ENCODE measurements at places on chromosomes 5 and 9.

- DNase-seq: no peak
Measured at GRCh38 chr5:4921929-4922328, 218.2 kb upstream of the ADAMTS16 start.

- no peak for DNase-seq
Measured at GRCh38 chr9:107330420-107330819, 47.3 kb downstream of the RAD23B start.

DNA sequence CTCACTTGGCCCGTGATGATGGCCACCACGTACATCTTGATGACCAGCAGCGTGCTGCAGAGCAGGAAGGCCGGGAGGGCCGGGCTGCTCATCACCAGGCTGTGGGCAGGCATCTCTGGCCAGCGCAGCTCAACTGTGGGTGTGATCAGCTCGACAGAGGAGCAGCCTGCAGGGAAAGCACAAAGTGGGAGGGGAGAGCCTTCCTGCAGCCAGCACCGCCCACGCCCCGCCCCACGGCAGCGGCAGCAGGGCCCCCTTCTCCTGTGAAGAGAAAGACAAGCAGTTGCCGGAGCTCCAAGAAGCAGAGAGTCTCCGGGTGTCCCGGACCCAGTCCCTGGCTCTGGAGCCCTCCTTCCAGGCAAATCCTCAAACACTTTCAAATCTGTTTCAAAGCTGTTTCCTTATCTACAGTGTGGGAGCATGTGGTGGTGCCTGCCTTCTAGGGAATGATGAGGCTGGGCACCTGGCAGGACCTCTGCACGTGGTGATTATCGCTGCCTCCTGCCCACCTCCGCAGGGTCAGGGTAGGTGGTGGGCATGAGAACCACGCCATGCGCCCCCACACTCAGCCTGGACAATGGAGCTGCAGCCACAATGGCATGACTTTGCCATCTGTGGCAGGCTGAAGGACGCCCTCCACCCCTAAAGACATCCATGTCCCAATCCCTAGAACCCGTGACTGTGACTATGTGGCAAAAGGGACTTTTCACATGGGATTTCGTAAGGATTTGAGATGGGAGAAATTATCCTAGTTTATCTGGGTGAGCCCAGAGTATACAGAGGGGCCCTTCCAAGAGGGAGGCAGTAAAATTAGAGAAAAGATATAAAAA lies at the start of gene PTGES:
TSS of gene PTGES (minus strand) at position 143 of the 830 bp plus-strand sequence. CDS start at position 113, 30 bp downstream.
- peak; percentile 75 for DNase-seq

DNA sequence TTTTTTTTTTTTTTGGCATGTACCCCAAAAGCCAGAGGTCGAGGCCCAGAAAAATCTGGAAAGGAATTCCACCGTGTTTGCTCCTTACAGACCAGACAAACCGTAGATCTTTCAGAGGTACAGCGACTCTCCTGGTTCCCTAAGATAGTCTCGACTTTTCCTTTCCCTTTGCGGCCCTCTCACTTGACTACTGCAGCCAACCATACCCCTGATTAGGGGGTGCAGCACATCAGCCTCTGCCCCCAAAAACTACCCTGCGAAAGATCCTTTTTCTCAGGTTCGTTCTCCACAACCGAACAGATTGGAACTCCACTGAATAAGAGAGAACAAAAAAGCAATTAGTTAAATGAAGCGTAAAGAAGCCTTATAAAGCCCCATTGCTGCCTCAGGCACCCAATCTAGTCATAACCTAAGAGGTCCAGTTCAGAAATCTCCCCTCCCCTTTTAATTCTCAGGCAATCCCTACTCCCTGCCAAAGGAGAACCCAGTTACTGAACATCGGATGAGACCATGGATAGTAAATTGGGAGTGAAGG lies 379 bp upstream of the TICAM2 start:
- no peak for DNase-seq

- DNase-seq: peak; percentile 2
Measured at GRCh38 chr5:143860211-143860610, 48.2 kb downstream of the HMHB1 start.

GRCh38 chr9:88533951-88534455 lies 975 bp upstream of the NXNL2 start:
- DNase-seq: no peak

- no peak for DNase-seq
Measured at GRCh38 chr5:89267788-89268187, 384.8 kb upstream of the MEF2C start.

DNA sequence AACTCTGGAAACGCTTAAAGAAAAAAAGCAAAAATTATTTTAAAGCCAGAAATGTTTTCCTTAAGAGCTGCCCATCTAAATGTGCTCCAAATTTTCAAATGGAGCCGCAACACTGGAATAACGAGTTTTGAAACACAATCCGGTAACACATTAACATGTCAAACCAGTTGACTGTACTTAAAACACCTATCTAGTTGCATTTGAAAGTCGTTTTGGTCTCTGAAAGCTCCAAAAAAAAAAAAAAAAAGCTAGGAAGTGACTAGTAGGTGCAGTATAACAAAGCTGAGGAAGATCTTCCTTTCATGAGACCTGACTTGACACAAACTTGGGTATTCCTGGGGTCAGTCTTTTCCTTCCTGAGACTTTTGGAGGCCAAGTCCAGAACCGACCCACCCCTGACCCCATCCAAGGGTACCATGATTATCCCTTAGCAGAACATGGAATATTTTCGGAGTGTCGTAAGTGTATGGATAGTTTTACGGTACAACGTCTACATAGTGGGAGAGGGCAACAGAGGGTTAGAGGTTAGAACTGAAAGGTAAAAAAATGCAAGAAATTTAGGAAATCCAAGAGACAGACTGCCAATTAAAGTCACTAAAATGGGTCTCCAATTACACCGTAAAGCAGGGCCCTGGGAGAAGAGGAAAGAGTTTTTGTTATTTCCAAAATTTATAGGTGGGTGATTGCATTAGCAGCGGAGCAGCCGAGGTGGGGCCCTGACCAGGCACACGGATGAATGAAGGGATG lies 812 bp downstream of the CETN3 start:
- no peak for DNase-seq

DNA sequence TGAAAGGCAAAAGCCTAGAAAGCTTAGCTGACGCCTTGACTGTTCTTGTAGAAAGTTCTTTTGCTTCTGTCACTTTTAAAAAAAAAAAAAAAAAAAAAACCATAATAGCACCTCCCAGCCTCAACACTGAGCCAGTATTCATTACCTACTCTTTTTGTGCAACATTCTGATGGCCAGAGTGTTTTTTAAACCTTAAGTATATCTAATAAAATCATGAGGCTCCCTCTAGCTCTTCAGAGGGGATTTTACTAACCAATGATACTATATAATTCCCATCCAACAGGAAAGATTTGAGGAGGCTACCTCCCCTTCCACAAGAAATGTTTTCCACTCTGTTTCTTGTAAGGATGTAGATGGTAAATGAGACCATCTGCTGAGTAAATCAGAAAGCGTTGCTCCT lies 3.9 kb downstream of the BNC2 start:
- DNase-seq: no peak

GRCh38 chr9:123090198-123090896 lies 56.9 kb downstream of the GPR21 start:
- DNase-seq: no peak

DNA sequence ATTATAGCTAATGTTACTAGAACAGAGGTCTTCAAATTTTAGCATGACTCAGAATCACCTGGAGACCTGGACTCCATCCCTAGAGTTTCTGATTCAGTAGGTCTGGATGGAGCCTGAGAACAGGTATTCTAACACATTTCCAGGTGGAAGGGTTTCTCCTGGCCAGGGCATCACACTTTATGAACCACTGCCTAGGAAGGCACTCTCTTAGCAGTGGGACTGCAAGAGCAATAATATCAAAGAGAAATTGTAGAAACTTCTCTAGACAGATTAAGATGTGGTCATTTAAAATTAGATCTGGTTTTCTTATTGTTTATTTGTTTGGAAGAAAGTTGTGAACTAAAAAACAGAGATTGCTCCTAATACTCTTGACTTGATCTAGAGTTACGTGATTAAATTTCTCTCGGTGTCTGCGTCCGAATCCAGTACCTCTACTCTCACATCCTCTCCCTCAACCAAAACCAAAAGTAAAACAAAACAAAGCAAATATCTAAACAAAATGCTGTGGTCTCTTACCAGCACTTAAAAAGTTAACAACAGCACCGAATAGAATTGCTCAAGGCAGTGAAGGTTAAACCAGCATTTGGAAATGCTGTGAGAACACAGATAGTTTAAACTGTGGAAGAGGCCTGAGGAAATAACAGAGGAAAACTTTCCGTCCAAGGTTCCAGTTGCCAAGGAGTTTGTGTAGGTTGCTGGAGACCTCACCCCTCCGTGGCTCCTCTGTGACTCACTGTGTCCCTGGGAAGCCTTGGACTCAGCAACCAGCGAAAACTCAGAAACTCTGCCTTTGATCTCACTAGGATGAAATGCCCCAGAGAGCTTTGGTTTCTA lies 193.4 kb downstream of the ARRDC3 start:
- peak; percentile 5 for DNase-seq

DNA sequence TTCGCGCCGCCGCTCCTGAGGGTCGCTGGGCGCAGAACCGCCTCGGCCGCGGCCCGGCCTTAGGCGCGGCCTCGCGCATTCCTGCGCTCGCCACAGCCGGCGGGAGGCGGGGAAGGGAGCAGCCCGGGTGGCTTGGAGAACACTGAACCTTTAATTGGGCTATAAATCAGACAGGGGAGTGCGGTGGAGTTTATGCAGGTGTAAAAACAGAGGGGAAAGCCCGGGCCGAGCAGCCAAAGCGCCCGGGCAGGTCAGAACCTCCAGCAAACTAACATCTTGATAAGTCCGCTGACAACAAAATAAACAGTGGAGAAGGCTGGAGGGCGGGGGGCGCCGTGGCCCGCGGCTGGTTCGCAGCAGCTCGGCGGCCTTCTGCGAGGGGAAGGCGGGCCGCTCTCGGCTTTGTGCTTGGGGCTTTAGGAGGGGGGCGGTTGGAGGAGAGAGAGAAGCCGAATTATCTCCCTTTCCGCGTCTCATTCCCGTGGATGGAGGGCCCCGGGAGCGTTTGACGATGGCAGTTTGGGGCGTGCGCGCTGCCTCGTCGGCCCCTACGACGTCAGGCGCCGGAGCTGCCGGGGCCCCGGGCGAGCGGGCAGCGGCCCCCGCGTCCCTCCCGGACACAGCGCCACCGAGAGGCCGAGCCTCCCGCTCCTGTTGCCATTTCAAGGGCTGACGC lies 11.3 kb downstream of the FOXD1 start:
- no peak for DNase-seq

DNA sequence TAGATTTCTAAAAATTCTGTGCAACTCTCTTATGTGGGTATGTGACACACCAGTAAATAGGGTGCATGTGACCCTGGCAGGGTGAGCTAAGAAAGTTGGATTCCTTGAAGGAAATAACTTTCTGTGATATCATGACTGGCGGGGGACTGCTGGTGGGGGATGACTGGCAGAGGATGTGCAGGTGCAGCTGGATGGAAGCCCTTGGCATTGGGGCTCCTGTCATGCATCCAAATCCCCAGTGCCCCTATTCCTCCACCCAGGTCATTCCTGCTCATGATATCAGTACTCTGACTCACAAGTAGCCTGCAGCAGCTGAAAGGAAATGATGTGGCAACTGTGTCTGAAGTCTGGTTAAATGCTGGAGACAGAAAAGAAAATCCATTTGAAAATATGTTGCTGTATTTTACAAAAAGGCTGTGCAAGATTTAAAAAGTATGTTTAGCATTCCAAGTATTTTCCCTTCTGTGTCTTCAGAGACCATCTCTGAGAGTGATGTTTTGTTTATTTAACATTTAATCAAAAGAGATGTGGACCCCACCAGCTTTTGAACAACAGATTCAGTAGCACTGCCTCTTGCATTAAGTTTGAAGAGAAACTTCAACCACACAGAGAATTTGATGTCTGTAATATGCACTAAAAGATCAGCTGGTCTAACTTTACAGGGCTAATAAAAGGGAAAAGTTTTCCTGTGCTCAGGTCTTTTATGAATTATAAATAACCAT lies 17.9 kb upstream of the ZSWIM6 start:
- DNase-seq: no peak

GRCh38 chr9:37961351-37961750 lies 57.4 kb upstream of the SLC25A51 start:
- DNase-seq: no peak

GRCh38 chr5:175282611-175283225 lies 161.3 kb downstream of the DRD1 start:
- no peak for DNase-seq

DNA sequence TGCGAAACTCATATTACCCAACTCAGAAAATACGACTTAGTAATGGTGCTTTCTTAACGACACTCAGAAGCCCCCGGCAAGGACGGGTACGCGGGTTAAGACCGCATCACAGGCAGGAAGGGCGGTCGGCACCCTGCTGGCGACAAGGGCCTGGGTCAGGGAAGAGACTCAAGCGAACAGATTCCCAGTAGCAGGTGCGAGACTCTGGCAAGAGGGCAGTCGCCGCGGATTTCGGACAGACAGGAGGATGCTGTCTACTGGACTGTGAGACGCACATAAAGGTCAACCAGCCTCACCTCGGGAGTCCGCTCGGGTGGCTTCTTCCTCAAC lies 398 bp downstream of the RAPGEF6 start:
- DNase-seq: peak; percentile 64

DNA sequence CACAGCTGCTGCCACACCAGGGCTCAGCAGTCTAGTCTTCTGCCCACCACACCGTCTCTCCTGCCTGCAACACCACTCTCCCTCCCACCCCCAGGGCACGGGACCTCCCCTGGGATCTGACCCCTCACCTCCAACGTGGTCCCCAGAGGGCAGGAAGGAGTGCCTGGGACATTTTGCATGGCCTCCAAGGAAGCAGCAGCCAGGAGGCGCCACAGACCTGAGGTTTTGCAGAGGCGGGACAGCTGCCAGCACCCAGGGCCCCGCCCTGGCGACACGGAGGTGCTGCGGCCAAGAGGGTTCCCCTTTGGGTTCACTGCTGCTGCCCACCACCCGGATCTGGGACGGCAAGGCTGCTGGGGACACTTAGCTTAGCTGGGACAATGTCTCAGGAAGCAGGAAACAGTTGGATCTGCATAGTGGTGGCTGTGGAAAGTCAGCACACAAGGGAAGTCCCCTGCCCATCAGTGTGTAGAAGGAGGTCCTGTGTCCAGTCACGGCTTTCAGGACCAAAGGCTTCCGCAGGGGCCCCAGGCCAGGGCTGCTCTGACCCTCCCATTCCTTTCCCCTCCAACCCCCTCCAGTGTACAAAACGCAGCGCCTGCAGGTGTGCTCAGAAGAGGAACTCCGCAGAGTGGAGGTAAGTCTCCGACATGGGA lies 13.8 kb downstream of the PROP1 start:
- DNase-seq: no peak

DNA sequence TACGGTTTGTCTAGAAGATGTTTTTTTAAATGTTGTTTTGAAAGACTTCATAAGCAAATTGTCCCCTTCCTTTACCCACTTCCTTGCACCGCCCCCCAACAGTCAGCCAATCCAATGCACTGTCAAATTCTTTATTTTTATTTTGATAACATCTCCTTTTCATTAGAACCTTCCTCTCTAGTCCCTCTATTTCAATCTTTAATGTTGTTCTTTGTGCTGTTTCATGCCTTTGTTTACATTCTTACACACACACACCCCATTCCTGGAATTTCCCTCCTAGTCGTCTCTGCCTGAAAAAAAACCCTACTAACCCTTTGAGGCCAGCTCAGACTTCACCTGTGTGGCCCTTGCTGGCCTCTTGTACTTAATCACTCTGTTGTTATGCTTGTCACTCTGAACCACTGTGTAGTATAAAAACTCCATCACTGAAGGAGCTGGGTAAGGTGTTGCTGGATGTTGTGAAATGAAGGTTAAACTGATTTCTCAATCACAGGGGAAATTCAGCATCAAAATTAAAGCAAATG lies 133.4 kb downstream of the UGCG start:
- no peak for DNase-seq

GRCh38 chr5:57816108-57816507 lies 333.5 kb upstream of the ACTBL2 start:
- no peak for DNase-seq
